ENCODE measurements at places on chromosomes 2 and 18.
A peak's percentile ranks its signal among the peaks of the same experiment; 100 is the strongest.

- peak; percentile 48 for DNase-seq
Measured at GRCh38 chr2:177239932-177240630, 24.4 kb downstream of the NFE2L2 start.

GRCh38 chr2:200695191-200695590 lies 109.4 kb downstream of the AOX1 start:
- no peak for DNase-seq

GRCh38 chr2:241729868-241730267 lies 4.6 kb upstream of the D2HGDH start:
- no peak for DNase-seq

DNA sequence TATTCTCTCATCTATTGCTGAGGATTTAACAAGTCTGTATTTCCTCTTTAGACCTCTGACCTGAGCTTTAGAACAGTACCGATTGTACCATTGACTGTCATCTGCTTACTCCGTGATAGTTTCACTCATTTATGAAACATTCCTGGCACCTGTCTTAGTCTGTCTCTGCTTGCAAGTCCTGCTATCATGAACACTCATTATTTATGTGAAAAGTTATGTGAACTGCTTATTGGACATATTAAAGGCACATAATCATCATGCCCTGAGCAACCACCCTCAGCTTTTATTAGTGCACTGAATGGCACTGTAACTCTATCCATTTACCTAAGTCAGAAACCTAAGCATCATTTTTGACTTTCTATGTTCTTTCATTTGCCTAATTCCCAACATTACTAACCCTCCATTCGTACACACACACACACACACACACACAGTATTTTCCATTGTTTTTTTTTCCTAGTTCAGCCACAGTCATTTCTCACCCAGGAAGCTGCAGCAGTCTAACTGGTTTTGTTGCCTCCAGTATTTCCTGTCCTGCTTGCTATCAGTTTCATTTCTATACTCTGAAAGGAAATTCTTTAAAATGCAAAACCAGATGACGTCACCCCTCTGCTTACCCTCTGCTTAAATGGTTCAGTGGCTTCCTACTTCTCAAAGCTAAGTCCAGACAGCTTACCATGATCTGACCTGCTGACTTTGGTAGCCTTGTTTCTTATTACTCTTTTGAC lies 146.1 kb downstream of the HAUS1 start:
- DNase-seq: peak; percentile 75

GRCh38 chr2:11967946-11968465 lies 221.6 kb downstream of the LPIN1 start:
- DNase-seq: no peak

GRCh38 chr18:39450958-39451357 lies 1885.4 kb upstream of the CELF4 start:
- no peak for DNase-seq

- DNase-seq: no peak
Measured at GRCh38 chr2:41482659-41483058, 565.2 kb upstream of the PKDCC start.

DNA sequence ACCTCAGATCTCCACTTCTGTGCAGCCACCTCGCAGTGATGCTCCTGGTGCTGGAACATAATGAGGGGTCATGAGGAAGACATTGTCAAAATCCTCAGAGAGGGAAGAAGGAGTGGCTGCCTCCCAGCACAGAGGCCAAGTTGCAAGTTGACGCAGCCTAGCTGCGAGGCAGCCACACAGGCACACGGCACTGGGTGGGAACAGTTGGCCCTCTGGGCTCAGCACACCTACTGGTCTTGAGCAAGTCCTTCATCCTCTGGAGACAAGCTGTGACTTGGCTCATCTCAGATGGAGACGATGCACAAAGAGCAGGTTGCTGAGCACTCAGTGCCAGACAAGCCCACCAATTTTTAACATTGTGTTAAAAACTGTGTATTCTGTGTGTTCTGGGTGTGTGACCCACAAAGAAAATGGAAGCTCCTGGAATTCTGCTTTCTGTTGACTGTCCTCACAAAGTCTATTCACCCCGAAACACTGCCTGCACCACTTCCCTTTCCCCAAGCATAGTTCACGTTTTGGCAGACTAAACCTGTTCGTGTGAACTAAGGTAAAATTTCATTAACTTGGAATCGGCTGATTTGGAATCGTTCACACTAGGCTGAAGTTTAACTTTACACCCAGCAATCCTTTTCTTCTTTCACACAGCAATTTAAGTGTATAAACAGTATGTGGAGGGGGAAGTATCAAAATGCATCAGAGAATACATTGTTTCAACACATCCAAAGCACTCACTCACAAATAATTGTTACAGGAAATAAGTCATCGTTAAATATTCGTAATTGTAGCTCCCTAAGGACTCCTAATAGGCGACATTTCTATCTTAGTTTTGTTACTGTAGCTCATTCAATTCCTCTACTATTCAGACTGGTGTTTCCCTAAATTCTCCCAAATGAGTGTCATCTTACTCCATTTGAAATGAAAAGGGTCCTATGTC lies 266.6 kb upstream of the ID2 start:
- DNase-seq: no peak

GRCh38 chr2:54709336-54709809 lies 14.1 kb upstream of the EML6 start:
- DNase-seq: no peak

GRCh38 chr18:23924813-23925212 lies 89.7 kb upstream of the TTC39C start:
- DNase-seq: no peak
